Activated T-helper 1 cell treated with Interleukin-2 at 50 U/mL for 16 hours (primary cell): ENCODE measurements at places on chromosomes 6 and 20.

DNA sequence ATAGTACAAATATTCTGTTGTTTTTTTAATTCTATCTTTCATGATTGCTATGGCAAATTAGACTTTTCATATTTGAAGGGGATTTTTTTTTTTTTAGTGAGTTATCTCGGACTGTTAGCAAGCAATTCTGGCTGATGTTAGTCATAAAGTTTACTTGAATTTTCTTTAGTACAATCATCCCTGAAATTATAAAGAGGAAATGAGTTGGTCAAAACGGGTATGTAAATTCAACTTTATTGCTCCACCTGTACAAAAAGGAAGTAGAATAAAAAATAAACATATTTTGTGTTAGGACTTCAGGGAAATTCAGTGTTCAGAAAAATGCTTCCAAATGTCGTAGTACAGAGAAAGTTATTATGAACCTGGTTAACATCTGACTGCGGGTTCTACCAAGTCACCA lies 40.3 kb downstream of the PPP1R14C start:
- no peak for DNase-seq

GRCh38 chr20:52569201-52569600 lies 377.6 kb upstream of the ZFP64 start:
- DNase-seq = no peak

GRCh38 chr20:7113577-7114466 lies 346.3 kb downstream of the BMP2 start:
- no peak for DNase-seq

- DNase-seq = peak; percentile 39
Measured at GRCh38 chr6:159062564-159062945, 17.8 kb upstream of the TAGAP start.

DNA sequence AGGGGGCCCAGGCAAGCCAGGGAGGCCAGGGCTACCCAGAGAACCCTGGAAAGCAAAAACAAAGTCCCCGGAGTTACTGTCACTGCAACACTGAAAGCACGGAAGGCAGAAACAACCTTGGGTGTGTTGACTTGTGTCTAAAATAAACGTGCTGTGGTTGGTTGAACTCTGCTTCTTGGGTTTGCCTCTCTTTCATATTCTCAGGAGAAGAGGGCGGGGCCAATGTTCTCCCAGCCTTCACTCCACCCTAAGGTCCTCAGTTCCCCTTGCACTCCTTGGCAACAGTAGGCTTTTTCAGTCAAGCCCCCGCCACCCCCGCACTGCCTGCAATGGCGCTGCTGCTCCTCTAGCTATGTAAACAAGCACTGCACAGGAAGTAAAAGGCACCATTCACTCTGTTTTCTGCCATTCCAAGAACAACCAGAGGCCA lies 60.9 kb downstream of the COL9A1 start:
- no peak for DNase-seq

DNA sequence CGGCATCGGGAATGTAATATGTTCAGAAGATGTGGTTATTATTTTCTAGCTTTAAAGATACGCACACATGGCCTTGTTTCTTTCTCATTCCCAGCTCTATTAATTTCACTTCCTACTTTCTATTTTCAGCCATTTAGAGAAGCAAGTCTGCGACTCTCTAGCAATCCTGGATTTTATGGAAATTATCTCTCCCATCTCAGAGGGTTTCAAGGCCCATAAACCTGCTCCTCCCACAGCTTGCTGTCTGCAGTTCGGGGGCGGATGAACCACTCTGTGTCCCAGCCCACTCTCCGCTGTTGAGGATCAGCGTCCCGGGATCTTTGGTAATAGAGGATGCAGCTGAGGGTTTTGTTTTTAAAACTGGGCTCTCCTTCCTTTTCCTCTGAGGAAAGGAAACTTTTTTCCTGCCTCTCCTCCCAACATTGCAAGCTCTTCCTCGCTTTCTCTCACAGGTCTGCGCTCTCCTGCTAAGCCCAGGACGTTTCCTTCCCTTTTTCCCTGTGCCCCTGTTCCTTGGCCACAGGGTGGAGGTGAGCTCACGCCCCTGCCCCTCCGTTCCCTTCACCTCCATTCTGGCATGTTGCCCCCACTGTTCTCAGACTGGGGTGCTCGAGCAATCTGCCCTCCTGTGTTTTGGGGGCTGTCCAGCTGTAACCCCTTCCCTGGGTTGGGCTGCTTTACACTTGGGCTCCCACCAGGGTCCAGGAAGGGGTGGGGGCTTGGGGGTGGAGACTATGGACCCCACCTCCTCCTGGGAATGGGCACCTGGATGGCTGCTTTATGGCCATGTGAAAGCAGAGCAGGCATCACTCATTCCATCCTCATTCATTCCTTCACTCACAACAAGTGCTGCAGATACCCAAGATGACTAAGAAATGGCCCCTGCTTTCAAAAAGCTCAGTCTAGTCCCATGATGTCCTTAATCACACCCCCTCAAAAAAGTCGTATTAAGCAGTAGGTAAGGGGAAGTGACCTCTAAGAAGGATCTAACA lies 54.9 kb downstream of the ZBTB9 start:
- DNase-seq = no peak

DNA sequence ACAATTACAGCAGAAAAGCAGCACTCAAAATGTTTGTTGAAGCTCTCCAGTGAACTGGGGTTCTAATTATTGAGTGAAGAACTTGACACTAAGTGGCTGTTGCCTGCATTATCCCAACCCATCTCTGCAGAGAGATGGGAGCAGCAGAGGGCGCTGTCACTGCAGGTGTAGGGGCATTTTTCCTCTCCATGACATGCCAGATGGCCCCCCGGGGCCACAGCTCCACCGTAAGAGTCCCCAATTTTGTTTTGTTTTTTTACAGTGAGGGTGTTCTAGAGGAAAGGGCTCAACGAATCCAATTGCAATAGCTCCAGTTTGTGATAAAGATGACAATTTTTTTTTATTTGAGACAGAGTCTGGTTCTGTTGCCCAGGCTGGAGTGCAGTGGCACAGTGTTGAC lies 1.9 kb upstream of the FUCA2 start:
- DNase-seq = peak; percentile 20

DNA sequence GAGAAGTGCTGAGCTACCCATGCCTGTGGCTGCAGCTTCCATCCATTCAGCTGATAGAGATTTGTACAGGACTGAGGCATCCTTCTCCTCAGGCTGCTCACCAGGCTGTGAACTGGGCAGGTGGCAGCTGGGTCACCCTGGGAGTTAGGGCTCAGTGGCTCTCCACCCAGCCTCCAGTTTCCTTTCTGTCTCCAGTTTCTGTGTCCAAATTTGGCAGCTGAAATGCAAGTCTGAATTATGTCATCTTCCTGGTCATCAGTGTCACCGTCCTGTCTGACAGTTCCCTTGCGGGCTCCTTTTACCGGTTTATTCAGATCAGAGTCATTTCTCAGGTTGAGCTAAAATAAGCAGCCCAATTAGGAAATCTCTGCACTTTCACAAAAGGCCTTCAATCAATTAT lies 93.3 kb downstream of the EDN1 start:
- no peak for DNase-seq

GRCh38 chr6:169784821-169785340 lies 33.5 kb downstream of the ERMARD start:
- DNase-seq = no peak

GRCh38 chr20:41001497-41001896 lies 27.1 kb upstream of the TOP1 start:
- no peak for DNase-seq

- no peak for DNase-seq
Measured at GRCh38 chr20:40309731-40310130, 379.3 kb downstream of the MAFB start.

DNA sequence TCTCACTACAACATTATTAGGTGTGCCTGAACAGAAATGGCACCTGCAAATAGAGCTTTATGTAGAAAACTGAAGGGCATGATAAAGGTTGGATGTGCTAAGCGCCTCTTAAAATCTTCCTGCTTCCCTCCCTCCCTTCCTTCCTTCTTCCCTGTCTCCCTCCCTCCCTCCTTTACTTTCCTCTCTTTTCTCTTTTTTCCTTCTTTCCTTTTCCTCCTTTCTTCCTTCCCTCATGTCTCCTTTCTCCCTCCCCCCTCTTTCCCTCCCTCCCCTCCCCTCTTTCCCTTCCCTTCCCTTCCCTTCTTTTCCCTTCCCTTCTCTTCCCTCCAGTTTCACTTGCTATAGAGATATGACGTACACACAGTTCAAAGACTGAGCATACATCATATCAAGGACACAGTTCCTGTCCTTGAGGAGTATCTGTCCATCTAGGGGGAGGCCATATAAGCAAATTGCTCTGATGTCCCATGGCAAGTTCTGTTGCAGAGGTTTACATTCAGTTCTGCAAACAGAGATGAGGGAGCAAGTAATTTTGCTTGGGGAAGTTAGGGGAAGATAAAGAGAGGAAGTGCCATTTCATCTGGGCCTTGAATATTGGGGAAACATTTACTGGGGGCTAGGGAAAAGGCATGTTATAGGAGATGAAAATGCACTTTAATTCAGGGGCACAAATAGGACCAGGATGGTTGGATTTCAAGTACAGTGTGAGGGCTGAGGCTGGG lies 79.0 kb upstream of the EEF1E1 start:
- DNase-seq = no peak

DNA sequence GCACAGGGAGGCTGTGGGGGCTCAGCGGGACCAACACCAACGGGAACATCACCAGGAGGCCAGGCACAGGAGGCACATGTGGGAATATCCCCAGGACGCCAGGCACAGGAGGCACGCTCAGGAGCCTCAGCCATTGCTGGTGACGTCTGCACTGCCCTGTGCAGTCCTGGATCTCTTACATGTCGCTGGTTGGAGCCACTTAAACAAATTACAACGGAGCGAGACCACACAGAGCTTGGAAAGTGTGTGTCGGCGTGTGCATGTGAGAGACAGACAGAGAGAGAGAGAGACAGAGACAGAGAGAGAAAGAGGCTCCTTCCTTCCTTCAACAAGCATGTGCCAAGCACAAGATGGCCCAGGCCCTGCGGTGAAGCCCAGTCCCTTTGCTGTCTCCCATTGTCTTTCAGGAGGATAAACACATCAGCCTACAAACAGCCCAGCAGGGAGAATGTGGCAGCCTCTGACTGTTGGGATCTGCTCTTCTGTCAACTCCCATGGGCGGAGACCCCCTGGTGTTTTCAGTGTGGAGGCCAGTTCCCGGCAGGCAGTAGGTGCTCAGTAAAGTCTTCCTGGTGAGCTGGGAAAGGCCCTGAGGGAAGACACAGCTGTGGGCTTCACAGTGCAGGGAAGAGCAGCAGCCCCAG lies 112.7 kb upstream of the THBS2 start:
- DNase-seq = no peak

- DNase-seq = no peak
Measured at GRCh38 chr6:34146801-34147592, 1.1 kb upstream of the GRM4 start.

- no peak for DNase-seq
Measured at GRCh38 chr20:5465604-5465927, 148.8 kb upstream of the PROKR2 start.
